ENCODE measurements at places on chromosomes 2 and 18.

- no peak for DNase-seq
Measured at GRCh38 chr18:63286926-63287325, 32.6 kb downstream of the BCL2 start.

- DNase-seq = no peak
Measured at GRCh38 chr2:225889452-225889851, 489.9 kb downstream of the NYAP2 start.

DNA sequence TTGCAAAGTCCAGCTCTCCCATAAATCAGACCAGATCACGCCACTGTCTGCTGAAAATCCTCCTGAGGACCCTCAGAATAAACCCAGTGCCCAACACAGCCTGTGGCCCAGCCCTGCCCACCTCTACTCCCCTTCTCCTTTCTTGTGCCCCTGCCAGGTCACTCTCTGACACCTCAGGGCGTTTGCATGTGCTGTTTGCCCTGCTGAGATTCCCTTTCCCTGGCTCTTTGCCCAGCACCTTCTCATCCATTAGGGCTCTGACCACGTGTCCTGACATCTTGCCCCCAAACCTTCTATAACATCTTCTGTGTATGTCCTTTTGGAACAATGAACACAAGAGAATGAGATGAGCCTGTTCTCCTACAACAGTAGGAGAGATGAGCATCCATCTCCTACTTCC lies 18.5 kb upstream of the NMUR1 start:
- DNase-seq = no peak

DNA sequence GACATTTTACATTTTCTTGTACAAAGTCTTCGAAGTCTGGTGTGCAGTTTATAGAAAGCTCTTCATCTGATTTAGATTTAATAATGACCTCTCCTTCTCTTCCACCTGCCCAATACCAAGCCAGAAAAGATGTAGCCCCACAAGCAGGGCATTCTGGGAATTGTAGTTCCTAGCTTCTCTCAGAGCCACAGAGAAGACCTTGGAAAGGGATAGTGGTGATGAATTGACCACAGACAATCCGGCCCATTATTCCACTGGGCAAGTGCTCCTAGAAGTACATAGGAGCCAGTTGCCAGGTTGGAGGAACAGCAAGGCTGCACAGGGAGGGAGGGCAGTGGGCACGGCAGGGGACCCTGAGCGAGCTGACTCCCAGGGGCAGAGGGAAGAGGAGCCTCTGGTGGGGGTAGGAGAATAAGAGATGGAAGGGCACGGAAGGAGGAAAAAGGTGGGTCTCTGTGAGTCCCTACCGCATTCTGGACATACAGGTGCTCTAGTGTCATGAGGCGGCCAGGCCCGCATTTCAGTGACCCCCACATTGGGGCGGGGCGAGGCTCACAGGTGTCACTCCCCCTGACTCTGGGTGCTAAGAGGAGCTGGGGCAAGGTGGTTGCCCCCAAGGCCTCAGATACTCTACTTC lies 152.5 kb upstream of the HAAO start:
- DNase-seq = no peak

DNA sequence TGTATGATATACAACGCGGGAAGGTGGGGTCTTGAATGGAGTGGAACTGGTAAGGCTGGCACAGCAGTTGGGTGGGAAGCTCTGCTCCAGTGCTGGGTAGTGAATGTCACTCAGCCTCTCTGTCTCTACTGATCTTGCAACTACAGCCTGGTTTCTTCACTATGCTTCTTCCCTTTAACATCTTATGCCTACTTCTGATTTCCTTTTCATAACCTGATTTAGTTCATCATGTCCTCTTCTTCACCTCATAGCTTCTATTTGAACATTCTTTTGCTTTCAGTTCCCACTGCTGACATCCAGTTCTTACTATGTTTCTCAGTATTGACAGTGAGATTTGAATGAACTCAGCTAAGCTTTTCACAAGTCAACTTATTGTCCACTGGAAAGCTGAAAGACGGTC lies 286.2 kb downstream of the ARL6IP6 start:
- DNase-seq = no peak

GRCh38 chr18:39648616-39649015 lies 2083.0 kb upstream of the CELF4 start:
- DNase-seq = no peak

DNA sequence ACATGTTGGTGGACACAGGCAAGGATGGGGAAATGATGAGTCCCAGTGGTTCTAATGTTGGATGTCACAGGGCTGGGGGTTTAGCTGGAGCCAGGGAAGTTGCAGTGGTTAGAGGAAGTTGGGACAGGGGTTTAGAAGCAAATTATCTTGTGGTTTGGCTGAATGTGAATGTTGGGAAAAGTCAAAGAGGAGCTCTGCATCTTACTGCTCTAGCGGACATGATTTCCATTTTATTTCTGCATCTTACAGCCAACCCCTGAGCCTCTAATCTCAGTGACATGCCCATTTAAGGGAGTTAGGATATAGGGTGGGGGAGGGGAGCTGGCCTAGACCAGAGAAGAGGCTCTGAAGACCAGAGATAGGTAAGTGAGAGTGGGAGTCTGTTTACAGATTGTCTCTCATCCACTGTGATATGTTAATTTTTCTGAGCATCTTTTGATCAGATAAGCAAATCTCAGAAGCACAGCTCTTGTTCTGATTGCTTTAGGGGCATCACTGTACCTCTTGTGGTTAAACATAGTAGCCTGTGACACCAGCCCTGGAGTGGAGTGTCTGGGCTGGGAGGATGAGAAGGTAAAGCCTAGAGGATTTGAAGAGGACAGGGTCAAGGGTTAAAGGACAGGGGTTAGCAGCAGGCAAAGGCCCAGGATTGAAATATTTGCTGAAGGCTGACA lies 43.6 kb downstream of the SETBP1 start:
- no peak for DNase-seq

- DNase-seq = no peak
Measured at GRCh38 chr18:64203295-64203694, 54.4 kb upstream of the LINC00305 start.

GRCh38 chr2:144495227-144496091 lies 24.5 kb downstream of the ZEB2 start:
- DNase-seq = no peak

DNA sequence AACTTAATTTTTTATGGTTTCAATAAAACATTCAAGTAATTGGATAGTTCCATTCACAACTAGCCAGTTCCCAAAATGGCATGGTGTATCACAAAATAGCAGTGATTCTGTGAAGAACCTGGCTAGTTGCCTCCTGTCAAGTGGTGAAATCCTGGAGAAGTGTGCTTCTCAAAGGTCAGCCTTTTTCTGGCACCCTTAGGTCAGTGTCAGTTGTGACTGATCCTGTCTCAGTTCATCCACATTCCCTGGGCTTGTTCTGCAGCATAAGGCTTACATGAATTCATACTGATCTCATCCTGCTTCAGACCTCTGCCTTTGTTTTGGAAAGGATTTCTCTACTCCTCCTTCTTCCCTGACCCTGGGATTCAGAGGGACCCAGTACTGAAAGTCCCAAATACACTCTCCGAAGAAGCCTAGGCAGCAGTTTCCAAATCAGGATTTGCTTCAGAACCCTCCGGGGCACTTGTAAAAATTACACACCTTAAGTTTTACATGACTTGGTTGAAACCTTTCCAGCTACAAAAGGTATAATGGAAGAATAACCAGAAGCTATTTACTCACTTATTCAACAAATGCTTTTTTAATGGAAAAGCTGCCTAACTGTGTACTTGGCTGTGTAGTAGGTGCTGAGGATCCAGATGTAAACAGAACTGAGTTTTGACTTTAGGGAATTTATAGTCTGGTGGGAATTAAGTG lies 11.0 kb downstream of the MAP3K20 start:
- DNase-seq = no peak

GRCh38 chr2:205704127-205704741 lies 21.9 kb downstream of the NRP2 start:
- no peak for DNase-seq

- no peak for DNase-seq
Measured at GRCh38 chr2:218125095-218125494, 733 bp upstream of the CXCR2 start.

- no peak for DNase-seq
Measured at GRCh38 chr18:24988253-24988840, 363.6 kb downstream of the ZNF521 start.

- no peak for DNase-seq
Measured at GRCh38 chr2:237165405-237166276, 80.0 kb downstream of the COPS8 start.

DNA sequence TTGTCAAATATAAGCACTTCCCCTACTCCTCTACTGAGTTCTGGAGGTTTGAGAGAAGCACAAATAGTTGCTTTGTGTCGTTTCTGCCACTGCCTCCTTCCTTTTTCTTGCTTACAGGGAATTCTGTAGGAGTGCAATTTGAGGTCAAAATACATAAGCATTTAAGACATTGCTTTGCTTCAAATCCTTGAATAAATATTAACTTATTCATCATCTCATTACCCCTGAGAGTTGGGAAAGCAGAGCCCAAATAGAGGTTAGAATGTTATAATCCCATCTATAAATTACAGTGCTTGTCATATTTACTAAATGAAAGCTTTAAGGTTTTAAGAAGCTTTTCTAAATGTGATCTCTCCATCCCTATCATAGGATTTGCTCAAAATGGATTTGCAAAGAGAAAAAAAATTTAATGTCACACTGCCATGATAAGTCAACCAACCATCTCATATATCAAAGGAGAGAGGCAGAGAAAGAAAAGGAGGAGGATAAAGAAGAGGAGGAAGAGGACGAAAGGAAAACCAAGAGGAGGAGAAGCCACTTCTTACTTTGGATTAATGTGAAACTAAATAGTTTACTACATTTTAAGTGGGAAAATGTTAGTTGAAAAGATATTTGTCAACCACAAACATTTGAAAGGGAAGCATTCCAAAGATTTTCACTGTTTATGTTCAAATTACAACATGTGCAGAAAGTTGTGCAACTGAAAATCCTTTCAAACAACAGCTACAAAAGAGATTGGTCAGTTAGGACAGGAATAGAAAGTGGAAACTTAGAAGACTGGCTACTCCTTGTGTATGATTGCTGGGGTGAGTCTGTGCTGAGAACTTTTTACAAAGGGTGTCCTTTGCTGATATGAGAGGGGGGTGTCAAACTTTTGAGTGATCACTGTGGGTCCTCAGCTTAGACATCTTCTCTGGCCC lies 277.3 kb upstream of the FN1 start:
- no peak for DNase-seq

GRCh38 chr2:39160982-39161381 lies 40.1 kb upstream of the SOS1 start:
- DNase-seq = no peak

- no peak for DNase-seq
Measured at GRCh38 chr2:222319586-222320435, 21.0 kb upstream of the PAX3 start.

DNA sequence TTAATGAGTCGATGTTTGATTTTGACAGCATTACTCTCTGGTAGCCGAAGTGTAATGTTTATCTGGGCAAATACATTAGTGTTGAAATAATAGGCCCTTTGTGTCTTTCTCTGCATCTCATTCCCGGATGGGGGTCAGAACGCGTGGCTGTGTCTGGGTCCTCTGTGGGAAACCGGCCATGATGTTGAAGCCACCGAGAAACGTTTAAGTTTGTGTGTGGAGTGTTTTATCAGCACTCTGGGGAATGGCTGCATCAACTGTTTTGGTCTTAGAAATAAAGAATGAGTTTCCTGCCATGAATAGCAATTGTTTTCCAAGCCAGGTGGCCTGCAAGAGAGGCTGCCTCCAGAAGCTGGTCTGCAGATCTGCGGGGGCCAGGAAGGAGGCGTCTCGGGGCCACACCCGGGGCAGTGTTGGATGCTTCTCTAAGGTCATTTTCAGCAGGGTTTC lies 69.7 kb downstream of the RNF144A start:
- DNase-seq = no peak

DNA sequence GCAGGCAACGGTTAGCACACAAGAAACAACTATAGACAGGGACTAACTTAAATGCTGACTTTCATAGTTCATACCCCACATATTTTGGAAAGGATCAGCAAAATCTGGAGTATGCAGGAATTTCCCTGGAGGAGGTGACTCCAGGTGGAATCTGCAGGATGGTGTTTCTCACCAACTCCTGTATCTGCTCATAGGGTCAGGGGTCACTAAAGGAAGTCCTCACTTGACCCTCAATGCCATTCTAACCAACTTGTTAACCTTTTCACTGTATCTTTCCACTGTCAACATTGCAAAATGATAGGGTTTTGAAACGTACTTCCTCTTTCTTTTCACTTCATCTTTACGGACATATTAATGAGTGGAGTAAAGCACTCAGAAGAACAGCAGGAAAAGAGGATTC lies 207.0 kb upstream of the CXCR4 start:
- DNase-seq = no peak

- no peak for DNase-seq
Measured at GRCh38 chr2:18474700-18475099, 85.8 kb downstream of the RDH14 start.

DNA sequence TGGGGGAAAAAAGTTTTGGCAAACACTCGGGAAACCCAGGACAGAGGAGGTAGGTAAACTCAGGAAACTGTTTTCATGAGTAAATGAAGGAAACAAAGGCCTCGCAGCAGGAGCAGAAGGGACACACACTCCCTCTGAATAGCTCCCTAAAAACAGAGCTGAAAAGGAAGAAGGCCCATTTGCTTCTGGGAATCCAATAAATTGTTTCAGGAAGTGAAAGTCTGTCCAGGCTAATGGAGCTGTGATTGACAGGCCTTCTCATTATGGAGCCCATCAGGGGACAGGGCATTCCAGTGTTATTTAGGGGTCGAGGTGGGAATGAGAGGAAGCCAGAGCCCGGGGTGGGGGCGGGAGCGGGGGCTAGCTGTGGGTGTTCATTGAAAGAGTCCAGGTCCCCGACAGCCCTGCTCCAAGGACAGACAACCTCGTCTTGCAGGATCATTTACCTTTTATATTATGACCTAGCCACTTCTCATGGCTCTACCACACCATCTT lies 81.2 kb downstream of the GBX2 start:
- DNase-seq = no peak

DNA sequence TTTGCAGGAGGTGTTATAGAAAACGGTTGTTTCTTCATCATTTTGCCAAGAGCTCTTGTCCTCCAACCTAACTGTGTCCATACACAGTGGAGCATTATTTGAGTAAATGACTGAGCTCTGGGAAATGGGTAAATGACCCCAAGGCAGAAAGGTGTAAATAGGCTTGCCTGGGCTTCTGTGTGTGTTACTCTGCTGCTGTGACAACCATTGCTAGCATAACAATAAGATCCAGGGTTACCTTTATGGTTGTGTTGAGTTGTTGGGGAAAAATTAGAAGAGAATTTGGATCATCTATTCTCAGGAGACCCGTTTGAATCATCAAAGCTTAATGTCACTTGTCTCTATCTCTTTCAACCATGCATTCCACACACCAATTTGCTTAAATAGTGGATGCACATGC lies 672.7 kb downstream of the DPP10 start:
- DNase-seq = no peak

- no peak for DNase-seq
Measured at GRCh38 chr2:60512062-60512622, 41.3 kb downstream of the BCL11A start.

- no peak for DNase-seq
Measured at GRCh38 chr2:73063909-73064875, 7.3 kb downstream of the SFXN5 start.

- no peak for DNase-seq
Measured at GRCh38 chr18:23992089-23992940, 22.2 kb upstream of the TTC39C start.

GRCh38 chr2:16099326-16099725 lies 159.0 kb downstream of the MYCN start:
- no peak for DNase-seq

GRCh38 chr18:2424420-2424819 lies 146.9 kb downstream of the METTL4 start:
- DNase-seq = no peak

Data from stimulated activated CD4-positive, alpha-beta T cell treated with anti-CD3 and anti-CD28 coated beads, TNF-alpha, amount 100 ng/mL, for 24 hours (primary cell).